ENCODE measurements at places on chromosomes 1 and 21.
A peak's percentile ranks its signal among the peaks of the same experiment; 100 is the strongest.

- no peak for DNase-seq
These were observed 8.5 kb downstream of the TP53BP2 start for GRCh38 chr1:223837206-223837605.

DNA sequence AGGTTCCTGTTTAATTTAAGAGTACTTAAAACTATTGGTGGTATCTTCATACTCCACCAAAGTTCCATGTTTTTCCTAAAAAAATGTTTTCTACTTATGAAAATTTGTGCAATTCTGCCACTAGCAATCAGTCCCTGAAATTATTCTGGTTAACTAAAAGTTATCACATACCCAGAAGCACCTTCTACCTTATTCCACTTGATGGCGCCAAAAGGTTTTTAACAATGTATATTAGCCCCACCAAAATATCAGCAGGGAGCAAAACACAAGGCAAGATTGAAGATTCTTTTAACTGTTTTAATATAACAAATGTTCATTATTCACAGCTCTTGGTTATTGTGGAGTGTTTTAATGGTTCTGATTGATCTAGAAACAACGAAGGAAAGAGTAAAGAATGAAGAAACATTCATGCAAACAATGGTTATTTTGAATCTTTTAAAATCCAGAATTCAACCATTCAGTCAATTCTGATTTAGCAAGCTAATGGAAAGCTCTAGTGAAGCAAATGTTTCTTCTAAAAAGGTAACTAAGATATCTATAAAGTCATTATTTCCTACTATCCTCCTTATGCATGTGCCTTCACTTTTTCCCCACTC, 67.2 kb downstream of the TTLL7 start:
- DNase-seq = peak; percentile 17

DNA sequence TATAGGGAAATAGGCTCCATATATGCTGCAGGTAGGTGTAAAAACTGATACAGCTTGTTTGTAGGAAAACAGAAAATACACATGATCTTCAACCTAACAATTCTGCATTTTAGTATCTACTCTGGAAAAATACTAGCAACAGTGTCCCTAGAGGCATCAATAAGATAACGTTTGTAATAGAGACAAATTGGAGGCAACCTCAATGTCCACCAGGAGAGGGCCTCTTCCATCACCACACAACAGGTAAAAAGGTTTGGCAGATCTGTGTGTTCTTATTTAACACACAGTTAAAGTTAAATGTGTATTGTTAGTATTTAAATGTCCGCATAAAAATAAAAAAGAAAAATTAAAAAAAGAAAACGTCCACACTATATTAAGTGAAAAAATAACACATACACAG, 5.4 kb downstream of the EIF2D start:
- DNase-seq = peak; percentile 32

GRCh38 chr1:156160743-156161171, 7.4 kb downstream of the SEMA4A start:
- no peak for DNase-seq

GRCh38 chr1:27338751-27339150, 3.1 kb upstream of the SYTL1 start:
- DNase-seq = no peak

- DNase-seq = no peak
These were observed 12.4 kb upstream of the C2CD2 start for GRCh38 chr21:41966041-41966833.

DNA sequence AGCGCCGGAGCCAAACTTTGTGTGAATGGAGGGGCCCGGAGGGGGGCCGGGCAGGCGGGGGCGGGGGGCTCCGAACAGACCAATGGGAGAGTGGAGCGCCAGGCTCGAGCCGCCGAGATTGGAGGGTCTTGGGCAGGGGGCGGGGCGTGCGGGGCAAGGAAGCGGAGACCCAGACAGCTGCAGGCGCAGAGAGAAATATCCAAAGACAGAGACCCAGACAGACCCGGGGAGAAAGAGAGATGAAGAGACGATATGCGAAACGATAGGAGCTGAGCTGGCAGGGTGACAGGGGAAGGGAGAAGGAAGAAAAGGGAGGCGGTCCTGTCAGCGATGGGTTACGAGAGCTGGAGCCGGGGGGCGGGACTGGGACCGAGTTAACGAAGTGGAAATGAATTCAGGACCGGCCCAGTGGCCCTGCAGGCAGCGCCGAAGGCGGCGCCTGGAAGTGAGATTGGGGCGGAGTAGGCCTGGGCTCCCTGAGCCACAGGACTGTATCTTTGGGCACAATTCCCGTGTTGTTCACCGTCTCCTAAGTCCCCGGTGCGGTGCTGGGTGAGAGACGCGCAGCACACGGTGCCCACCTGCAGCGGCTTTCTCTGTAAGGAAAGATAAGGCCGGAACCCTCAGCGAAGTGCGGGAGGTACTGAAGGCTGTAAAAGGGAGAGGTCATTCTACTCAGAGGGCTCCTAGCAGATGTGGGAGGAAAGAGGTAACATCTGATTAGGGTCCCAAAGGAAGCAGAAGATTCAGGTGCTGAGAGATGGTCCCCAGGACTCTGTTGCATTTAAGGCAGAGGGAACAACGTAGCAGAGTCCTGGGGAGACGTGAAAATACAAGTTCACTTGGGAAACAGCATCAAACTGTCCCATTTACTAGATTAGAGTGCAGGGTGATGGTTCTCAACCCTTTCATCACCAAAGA, 543 bp upstream of the KCNJ10 start:
- no peak for DNase-seq

- no peak for DNase-seq
These were observed 262.9 kb upstream of the SNX7 start for GRCh38 chr1:98398649-98399048.

Measured in RCC 7860 (cell line).